ENCODE measurements at places on chromosomes 4 and X. TPM values are rescaled to one million over a fixed set of nuclear protein-coding genes. Genes with fewer than 3 reads are reported as not detected.

DNA sequence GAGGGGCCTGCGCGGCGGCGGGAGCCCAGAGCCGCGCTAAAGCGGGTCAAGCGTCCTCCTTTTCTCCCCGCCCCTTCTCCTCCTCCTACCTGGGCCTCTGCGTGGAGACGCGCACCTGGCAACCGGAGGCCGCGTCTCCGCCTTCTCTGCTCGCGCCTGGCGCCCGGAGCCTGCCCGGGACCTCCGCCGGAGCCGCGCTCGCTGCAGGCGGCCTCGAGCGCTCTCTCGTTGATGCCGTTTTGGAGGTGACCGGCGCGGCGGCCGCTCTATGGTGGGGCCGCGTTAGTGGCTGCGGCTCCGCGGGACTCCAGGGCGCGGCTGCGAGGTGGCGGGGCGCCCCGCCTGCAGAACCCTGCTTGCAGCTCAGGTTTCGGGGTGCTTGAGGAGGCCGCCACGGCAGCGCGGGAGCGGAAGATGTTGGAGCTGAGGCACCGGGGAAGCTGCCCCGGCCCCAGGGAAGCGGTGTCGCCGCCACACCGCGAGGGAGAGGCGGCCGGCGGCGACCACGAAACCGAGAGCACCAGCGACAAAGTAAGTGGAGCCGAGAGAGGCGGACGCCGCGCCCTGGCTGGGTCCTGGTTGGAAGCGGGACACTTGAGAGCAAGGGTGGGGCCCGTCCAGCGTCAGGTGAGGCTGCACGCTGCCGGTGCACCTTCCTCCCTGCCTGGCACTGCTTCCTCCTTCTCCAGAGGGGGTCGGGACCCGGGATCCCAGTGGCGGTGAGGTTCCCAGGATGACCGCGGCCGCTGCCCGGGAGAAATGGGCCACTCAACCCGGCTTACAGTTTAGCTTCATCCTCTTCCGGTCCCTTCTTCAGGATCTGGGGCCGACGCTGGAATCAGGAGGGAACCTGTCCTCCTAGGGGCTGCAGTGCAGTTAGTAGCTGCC, at the start of gene CDS1:
Gene CDS1, plus strand, starts transcription at position 140 of the 888 bp plus-strand sequence. Its CDS starts 275 bp downstream, at position 415.
- DNase-seq: peak; percentile 36

DNA sequence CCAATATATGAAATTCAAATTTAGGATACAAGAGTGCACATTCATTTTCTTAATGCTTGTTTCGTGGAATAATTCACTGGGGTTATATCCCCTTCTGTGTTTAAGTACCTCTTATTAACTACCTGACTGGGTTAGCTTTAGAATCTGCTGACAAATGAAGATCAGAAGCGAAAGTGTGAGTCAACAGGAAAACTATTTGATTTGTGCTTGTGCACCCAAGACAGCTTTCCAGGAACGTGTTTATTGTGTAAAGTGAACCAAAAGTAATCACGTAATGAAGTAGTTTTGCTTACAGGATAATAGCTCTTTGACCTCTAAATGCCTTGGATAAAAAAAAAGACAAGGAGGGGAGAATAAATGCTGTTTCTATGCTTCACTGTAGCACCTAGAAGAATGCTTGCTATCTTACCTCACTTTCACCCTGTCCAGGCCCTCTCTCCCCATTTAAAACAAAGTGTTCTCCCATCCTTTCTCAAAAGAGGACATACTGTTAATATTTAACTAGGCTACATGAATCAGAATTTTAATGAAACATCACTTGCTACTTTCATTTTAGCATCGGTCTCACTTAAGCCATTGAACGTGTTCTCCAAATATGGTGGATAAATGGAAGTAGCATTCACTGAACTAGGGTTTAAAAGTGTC, 141.9 kb downstream of the THOC2 start:
- no peak for DNase-seq

DNA sequence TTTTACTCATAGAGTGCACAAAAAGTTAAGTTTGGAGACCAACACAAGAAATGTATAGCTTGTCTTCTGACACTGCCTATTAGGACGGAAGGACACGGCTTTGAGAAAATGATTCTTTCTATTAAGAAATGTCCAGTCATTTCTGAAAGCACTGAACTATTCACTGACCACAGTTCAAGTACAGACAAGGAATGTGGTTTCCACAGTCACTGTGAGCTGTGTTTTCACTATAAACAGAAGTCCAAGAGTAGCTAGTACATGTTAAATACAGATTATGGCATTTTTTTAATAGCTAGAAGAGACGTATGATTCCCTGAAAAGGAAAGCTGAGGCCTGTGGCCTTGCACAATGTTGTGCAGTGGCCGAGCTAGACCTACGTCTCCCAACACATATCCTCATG, 115.1 kb upstream of the GPM6A start:
- DNase-seq: no peak

DNA sequence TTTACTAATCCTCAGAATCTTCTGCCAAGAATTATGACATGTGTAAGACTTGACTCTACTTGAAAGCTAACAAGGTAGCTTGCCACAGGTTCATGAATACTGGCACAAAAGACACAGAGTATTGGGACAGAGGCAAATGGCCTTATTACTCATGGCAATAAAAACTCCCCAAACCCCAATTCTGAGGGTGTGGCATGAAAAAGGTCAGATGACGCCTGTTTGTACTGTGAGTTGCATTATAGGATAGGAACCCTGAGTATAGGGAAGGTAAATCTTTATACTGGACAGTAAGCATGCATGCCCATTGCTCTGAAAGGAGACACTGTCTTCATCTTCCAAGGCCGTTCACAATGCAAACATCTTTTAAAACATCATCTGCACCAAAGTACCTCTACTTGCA, 600.0 kb downstream of the IL1RAPL1 start:
- no peak for DNase-seq

GRCh38 chr4:45353161-45353560, 626.8 kb upstream of the GNPDA2 start:
- DNase-seq: no peak

DNA sequence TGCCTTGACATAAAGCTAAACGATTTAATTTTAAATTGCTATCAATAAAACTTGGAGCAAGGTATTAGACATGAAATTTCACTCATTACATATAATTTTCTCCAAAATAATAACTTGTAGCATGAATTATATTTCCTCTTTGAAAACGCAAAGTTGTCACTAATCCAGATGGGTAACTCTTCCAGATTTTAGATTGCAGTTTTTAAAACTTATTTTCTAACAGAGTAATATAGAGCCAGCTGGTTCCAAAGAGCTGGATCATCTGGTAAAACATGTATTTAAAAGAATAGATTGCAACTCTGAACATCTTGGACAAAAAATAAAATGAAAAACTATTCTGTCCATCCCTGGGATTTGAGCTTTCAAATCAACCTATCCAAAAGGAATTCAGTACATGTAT, 238.2 kb upstream of the INTU start:
- DNase-seq: no peak

DNA sequence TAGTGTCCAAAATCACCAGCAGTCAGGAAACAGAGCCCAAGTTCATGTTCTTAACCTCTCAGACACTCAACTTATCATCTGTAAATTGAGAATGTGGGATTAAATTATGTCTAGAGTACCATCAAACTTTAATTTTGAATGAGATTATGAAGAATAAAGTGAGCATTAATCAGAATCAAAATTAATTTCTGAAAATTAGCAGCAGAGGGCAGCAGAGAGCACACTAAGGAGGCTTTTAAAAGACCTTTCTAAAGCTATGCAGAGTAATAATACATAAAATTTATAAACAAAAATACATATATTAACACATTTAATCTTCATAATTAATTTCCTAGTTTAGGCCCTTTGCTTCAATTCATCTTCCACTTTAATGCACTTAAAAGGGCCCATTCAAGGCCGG, 7.1 kb downstream of the TASL start:
- DNase-seq: no peak

GRCh38 chr4:54063229-54063628, 1.2 kb downstream of the CHIC2 start:
- no peak for DNase-seq

DNA sequence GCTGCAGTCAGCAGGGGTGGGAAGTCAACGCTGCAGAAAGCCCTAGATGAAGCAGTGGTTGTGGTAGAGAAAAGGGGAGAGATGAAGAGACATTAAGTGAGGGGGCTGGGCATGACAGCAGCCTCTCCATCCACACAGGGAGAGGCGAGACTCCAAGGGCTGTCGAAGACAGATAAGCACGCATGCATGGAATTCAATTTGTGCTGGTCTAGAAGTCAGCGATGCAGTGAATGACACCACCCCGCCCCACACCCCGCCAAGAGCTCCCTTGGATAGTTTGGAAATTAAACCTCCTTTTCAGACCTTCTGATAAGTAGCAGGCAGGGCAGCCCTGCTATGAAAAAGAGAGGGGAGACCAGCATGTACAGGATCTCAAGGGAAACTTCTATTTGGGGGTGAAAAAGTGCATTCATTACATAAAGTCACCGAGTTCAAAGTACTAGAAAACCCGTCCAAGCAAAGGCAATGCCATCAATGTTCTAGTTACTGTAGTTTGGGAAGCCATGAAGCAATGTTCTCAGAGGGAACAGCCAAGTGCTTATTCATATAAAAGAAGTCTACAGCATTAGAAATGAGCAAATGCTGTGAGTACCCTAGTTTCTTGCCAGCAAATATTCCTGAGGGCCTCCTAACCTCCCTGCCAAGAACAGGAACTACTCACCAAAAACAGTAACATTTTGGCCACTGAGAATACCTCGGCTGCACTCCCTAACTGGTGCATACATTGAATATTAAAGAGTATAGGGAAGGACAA, 152.3 kb upstream of the ANXA10 start:
- DNase-seq: no peak

The EVC2 gene
- total RNA-seq: 3.1 TPM

The FIP1L1 gene
- 29.2 TPM for total RNA-seq

The MAGEE2 gene
- total RNA-seq: 0.10 TPM

Measured in heart left ventricle (tissue), 16 donors.